Hematopoietic multipotent progenitor cell treated with erythropoietin and hydrocortisone succinate and interleukin-3 and kit ligand, for 8 days (in vitro differentiated cells): ENCODE measurements at places on chromosomes 2 and 18.
A peak's percentile ranks its signal among the peaks of the same experiment; 100 is the strongest.

DNA sequence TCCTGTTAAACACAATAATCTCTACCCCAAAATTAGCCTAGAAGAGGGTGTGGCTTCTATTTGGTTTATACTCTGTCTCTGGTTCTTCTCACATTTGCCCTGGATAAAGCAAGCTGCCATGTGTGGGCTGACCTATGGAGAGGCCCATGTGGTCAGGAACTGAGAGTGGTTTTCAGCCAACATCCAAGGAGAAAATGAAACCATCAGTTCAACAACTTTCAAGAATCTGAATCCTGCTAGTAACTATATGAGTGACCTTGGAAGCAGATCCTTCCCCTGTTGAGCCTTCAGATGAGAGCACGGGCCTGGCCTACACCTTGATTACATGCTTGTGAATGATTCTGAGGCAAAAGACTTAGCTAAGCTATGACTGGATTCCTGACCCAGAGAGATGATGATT is 11.5 kb upstream of the TRIB2 start:
- peak; percentile 45 for DNase-seq

DNA sequence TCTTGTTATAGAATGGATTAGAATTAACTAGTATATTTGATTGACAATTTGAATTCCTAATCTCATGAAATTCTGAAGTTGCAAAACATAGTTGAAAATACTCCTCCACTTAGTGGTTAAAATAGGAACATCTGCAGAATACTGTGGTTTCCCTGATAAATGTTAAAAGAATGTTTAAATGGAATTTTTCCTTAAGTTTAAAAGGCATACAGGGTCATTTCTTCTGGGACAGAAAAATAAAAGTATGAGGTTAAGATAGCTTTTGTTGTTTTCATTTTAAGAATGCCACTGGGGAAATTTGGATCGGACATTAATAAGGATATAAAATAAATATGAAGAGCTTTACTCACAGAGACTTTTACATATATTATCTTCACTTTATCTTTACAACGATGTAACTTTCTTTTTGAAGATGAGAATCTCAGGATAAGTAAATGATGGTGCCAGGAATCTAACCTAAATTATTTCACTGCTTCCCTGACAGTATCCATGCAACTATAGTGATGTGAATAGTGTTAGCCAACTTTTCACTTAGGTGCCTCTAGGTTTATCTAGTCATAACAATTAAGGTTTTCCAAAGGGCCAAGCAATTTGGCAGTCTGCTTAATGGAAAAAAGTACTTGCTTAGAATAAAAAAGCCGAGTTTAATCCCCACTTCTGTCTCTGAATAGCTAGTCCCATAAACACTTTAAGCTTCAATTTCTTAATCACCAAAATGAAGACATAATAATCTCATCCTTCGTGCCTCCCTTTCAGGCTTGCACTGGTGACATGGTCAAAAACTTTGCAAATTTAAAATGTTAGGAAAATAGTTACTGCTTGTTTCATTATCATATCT is 151.8 kb upstream of the STK17B start:
- DNase-seq: no peak

DNA sequence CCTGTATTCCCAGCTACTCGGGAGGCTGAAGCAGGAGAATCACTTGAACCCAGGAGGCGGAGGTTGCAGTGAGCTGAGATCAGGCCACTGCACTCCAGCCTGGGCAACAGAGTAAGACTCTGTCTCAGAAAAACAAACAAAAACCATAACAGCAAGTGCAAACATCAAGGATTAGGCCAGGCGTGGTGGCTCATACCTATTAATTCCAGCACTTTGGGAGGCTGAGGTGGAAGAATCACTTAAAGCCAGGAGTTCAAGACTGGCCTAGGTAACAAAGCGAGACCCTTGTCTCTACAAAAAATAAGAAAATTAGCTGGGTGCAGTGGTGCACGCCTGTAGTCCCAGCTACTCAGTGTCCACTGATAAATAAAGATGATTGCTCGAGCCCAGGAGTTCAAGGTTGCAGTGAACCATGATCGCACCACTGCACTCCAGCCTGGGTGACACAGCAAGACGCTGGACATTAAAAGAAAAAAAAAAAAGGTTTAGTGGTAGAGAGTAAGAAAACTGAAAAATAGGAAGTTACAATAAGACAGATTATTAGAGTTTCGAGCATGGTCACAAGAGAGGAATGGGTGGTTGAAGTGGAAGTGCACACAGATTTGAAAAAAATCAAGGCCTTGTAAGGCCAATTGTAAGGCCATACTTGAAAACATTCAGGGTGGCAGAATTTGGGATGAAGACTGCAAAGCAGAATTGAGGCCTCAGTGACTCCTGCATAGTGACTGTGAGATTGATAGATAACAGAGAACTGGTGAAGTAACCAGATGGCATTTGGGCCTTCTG is 6.4 kb upstream of the KCMF1 start:
- no peak for DNase-seq

- no peak for DNase-seq
Observed at GRCh38 chr2:146212602-146213001, 1632.2 kb upstream of the ACVR2A start.

DNA sequence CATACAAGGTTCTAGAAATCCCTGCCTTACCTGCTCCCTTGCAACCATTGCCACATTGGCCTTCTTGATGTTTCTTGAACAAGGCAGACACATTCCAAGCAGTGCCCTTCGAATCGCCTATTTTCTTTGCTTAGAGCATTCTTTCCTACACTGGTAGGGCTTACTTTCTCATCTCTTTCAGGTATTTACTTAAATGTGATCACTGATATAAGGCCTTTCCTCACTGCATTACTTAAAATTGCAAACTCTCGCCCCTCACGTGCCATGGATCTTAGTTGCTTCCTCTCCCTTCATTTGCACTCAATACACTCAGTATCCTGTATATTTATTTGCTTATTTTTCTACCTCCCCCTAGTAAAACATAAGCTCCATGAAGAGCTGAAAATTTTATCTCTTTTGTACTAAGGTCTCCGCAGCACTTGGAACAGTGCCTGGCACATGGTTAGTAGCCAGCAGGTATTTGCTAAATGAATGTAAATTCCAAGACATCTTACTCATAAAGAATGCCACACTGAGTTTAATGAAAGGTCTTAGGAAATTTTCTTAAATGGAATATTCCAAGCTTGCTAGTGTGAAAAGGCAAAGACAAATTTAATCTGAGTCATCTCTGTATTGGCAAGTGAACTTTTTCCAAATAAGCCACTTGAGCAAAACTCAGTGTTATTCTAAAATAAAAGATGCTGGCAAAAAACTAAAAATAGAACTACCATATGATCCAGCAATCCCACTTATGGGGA is 42.4 kb upstream of the FIGN start:
- no peak for DNase-seq

GRCh38 chr2:236755278-236755840 is 185.7 kb downstream of the ACKR3 start:
- DNase-seq: no peak

DNA sequence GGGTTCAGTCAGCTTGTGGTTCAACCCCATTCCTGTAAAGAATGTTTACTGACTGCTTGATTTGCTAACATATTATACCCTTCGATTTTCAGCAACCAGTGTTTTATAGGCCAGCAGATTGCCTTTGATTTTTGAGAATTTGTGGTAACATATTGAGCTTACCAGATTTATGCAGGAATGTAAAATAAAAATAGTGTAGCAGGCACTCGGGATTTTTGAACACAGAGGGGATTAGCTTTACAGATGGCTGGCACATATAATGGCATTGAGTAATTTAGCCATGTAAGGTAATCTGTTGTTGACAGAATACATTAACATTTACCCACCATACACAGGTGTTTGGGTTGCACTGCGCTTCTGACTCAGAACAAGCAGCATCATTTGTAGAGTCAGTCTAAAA is 354.0 kb downstream of the LRRTM1 start:
- no peak for DNase-seq

GRCh38 chr18:77833807-77834206 is 584.2 kb downstream of the GALR1 start:
- no peak for DNase-seq

GRCh38 chr18:11283479-11284161 is 134.3 kb upstream of the PIEZO2 start:
- DNase-seq: no peak

- no peak for DNase-seq
Observed at GRCh38 chr18:47915229-47915628, 15.2 kb downstream of the SMAD2 start.

- no peak for DNase-seq
Observed at GRCh38 chr18:9736286-9736835, 28.3 kb downstream of the RAB31 start.

GRCh38 chr2:27164960-27165763 is 16.4 kb downstream of the TCF23 start:
- no peak for DNase-seq
